ENCODE measurements at places on chromosomes 12 and 14.

- DNase-seq = peak; percentile 78
Measured at GRCh38 chr14:64654246-64654900, 49.9 kb upstream of the PLEKHG3 start.

DNA sequence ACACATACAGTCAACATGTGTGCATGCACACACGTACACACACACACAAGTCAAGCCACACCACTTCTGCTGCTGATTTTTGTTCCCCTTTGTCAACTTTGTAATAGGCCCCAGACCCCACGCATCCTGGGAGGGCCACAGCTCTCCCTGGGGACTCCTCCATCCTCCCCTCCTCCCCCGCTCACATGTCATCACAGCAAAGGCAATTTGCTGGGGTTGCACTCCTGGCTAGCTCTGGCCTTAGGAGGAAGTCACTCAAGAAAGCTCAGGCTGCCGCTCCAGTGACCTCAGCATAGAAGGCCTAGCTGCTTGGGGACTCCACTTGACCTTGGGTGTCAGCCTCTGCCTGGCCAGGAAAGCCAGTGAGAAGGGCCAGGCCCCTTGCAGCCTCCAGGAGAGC, 27.2 kb downstream of the NGB start:
- DNase-seq = no peak

- peak; percentile 42 for DNase-seq
Measured at GRCh38 chr12:113190761-113191160, 5.2 kb downstream of the RITA1 start.

DNA sequence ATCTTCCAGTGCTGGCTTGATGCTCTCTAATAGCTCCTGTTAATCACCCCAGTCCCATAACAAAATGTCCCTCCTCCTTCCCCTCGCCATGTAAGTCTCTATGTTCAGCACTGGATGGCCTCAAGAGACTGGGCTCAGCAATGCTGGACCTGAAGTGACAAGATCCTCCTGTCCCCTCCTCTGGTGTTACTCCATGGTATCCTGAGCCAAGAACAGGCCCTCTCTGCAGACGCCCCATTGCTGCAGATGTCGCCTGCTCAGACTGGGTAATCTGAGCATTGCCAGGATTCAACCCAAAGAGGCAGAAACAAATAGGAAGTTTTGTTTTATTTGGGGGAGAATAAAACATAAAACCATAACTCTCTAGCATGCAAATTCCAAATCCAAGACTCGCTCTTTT, 149.7 kb downstream of the NTF3 start:
- no peak for DNase-seq

- DNase-seq = no peak
Measured at GRCh38 chr14:76088326-76088725, 63.4 kb upstream of the GPATCH2L start.

- DNase-seq = no peak
Measured at GRCh38 chr12:93011100-93011499, 82.0 kb upstream of the EEA1 start.

DNA sequence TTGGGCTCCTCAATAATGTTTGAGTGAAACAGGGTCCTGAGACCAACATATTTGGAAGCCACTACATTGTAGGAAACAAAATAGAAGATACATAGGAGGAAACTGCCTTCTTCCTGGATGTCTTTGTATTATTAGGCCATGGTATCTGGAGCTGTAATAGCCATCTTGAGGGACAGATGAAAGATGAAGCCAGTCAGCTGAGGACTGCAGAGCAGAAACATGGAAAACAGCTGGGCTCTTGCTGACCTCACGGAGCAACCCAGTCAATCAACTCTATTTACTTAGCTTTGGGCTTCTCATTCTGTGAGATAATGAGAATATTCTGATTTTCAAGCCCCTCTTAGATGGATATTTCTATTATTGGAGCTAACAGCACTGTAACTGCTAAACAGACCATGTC, 962.4 kb downstream of the BCL11B start:
- DNase-seq = no peak

GRCh38 chr14:71430678-71431376, 501.4 kb upstream of the RGS6 start:
- DNase-seq = no peak

GRCh38 chr12:90543841-90544240, 411.1 kb downstream of the CCER1 start:
- DNase-seq = no peak

- DNase-seq = no peak
Measured at GRCh38 chr14:86626530-86626929, 1096.6 kb downstream of the FLRT2 start.

DNA sequence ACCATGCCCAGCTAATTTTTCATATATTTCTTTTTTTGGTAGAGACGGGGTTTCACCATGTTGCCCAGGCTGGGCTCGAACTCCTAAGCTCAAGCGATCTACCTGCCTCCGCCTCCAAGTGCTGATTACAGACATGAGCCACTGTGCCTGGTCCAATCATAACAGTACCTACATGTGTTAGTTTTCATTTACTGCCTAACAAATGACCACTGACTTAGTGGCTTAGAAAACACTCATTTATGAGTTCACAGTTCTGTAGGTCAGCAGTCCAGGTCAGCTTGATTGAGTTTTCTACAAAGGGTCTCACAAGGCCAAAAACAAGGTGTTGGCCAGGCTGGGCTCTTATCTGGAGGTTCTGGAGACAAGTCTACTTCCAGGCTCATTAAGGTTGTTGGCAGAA, 60.6 kb downstream of the RNFT2 start:
- no peak for DNase-seq

DNA sequence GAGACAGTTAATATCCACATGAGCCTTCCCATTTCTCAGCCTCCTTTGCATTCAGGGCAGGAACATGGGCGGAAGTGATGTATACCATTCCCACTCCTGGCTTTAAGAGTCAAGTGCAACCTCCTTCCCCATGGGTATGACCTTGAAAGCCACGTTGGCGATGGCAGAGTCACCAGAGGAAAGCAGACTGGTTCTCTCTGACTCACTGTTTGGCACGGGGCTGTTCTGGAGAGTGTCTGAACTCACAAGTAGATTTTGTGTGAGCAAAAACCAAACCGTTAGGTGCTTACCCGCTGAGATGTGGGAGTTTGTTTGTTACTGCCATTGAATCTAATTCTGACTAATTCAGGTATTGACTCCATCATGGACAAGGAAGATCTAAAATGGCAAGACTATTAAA, 36.7 kb upstream of the PZP start:
- no peak for DNase-seq

DNA sequence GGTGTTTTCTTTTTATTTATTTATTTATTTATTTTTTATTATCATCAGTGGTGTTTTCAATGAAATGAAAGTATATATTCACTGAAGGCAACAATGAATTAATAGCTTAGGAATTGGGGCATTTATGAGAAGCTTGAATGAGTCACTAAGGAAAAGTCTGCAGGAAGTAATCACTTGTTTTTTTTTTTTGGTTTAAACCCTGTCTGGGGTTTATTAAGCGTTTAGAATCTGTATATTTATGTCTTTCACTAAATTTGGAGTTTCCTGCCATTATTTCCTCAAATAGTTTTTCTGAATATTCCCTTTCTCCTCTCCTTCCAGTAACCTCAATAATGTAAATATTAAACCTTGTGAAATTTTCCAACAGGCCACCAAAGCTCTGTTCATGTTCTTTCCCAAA, 85.5 kb downstream of the TESC start:
- no peak for DNase-seq

GRCh38 chr14:43587183-43587582, 919.9 kb downstream of the FSCB start:
- DNase-seq = no peak

GRCh38 chr12:31007636-31008175, 66.0 kb upstream of the DDX11 start:
- no peak for DNase-seq

GRCh38 chr14:35986219-35986573, 160.1 kb downstream of the BRMS1L start:
- no peak for DNase-seq

DNA sequence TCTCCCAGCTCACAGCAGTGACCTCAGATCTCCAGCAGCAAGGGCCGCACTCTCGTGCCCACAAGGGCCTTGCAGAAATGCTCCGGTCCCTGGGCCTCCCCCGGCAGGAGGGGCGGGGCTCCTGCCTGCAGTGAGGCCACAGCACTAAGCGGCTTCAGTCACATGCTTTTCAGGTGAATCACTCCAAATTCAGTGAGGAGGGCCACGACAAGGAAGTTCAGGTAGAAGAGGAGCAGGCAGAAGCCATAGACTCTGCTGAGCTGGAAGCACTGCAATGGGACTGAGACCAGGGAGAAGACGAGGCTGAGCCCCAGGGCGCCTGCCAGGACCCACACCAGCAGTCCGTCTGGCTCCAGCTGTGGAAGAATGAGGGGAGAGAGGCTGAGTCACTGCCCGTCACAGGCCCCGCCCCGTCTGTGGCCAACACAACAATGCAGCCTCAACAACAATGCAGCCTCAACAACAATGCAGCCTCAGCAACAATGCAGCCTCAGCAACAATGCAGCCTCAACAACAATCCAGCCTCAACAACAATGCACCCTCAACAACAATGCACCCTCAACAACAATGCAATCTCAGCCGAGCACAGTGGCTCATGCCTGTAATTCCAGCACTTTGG, 35.2 kb downstream of the SLC8B1 start:
- peak; percentile 87 for DNase-seq

GRCh38 chr12:25556153-25556552, 3.1 kb upstream of the LMNTD1 start:
- no peak for DNase-seq

DNA sequence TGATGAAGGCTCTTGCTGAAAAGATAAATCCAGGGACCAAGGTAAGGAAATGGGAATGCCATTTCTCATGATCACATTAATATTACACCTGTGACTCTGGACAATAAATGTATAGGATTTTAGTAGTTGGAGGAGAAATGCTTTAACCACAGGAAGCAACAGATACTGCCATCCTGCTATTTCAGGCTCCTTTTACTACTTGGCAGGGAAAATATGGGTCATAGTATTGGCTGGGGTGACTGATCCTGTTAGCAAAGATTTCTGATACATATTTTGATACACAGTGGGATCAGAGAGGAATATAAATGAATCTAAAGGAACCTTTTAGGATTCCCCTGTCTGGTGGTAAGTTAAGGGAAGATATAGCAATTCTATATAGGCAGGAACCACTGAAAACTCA, 115.0 kb downstream of the IGF1 start:
- DNase-seq = no peak

DNA sequence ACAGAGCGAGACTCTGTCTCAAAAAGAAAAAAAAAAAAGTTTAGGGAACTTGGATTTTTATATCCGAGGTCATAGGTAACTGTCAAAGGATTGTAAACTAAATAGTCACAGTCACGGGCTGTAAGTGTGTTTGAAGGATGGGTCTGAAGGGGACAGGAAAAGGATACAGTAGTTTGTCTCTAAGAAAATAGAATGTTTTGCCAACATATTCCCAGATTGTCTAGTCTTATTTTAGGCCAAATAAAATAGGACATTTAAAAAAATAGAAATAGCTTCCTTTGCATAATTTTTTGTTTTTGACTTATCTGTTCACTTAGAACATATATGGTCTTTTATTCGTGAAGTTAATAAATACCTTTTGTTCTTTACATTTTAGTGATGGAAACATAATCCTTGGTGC, 24.2 kb upstream of the REP15 start:
- no peak for DNase-seq

DNA sequence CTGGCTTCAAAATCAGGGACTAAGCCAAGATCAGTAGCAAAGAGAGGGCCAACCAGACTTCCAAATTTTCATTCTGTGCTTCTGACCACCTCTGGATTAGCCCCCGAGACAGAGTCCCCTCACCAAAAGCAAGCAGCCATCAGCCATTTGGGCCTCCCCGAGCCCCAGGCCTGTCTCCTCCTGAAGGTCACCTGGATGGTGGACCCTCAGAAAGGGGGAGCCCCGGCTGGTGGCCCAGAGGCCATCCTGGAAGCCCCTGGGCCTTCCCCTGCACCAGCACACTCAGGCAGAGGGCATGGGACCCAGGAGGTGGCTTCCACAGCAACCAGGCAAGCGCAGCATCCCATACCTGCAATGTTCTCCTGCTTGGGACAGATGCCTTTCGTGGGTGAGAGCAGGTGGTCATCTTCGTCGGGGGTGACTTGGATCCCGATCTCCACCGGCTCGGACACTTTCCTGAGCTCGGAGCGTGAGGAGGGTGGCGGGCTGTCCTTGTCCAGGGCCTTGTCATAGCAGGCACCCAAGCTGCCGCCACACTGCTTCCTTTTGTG, 14.8 kb downstream of the BCL11B start:
- DNase-seq = no peak

GRCh38 chr14:79248771-79249170, 962.5 kb downstream of the DIO2 start:
- DNase-seq = no peak

- DNase-seq = no peak
Measured at GRCh38 chr14:98999901-99000300, 272.1 kb downstream of the BCL11B start.

DNA sequence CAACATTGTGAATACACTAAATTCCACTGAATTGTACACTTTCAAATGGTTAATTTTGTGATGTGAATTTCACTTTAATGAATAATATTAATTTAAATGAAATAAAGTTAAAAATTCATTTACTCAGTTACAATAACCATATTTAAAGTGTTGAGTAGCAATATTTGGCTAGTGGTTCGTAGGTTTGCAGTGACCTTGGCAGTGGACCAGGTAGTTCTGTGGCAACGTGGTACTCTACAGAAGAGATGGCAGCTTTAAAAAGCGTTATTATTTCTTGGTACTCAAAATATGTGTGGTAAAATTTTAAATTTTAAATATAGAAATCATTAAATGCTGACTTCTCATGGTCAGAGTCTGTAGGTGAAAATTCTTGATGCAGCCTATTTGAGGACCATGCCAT, 51.6 kb downstream of the AEBP2 start:
- no peak for DNase-seq

GRCh38 chr14:70045844-70046535, 142.8 kb downstream of the SLC8A3 start:
- peak; percentile 75 for DNase-seq

- DNase-seq = no peak
Measured at GRCh38 chr12:110704750-110705149, 15.8 kb upstream of the HVCN1 start.

- no peak for DNase-seq
Measured at GRCh38 chr12:49867570-49868341, 24.9 kb upstream of the BCDIN3D start.

DNA sequence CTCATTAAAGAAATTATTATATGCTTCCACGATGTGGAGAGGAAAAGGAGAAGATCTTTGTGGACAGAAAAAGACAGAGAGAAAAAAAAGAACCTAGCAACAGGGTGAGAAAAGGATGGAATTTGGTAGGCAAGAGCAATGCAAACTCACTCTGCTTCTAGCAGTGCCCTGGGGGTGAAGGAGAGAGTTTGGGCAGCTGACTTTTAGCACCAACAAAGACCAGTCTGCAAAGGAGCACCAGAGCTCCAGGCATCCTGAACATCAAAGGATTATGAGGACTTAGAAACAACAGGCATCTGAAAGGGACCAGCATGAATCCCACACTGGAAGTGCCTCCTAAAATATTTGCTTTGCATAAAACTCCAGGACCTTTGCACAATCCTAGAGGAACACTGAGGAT, 32.8 kb upstream of the RERG start:
- DNase-seq = no peak

- DNase-seq = no peak
Measured at GRCh38 chr14:53356361-53357150, 203.4 kb upstream of the DDHD1 start.
